ENCODE measurements at places on chromosomes 5 and 9.

DNA sequence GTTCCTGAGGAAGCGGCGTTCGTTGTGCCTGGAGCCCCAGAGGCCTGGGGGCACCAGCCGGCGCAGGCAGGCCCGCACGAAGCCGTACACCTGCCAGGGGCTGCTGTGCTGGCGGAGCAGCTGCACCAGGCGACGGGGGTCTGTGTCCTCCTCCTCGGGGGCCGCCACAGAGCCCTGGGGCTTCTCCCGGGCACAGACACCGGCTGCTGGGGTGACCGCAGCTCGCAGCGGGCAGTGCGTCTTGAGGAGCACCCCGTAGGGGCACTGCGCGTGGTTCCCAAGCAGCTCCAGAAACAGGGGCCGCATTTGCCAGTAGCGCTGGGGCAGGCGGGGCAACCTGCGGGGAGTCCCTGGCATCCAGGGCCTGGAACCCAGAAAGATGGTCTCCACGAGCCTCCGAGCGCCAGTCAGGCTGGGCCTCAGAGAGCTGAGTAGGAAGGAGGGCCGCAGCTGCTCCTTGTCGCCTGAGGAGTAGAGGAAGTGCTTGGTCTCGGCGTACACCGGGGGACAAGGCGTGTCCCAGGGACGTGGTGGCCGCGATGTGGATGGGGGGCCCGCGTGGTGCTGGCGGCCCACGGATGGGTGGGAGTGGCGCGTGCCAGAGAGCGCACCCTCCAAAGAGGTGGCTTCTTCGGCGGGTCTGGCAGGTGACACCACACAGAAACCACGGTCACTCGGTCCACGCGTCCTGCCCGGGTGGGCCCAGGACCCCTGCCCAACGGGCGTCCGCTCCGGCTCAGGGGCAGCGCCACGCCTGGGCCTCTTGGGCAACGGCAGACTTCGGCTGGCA, 1.3 kb downstream of the TERT start:
- no peak for DNase-seq

- DNase-seq: no peak
Observed at GRCh38 chr5:112975721-112976431, 722 bp upstream of the DCP2 start.

DNA sequence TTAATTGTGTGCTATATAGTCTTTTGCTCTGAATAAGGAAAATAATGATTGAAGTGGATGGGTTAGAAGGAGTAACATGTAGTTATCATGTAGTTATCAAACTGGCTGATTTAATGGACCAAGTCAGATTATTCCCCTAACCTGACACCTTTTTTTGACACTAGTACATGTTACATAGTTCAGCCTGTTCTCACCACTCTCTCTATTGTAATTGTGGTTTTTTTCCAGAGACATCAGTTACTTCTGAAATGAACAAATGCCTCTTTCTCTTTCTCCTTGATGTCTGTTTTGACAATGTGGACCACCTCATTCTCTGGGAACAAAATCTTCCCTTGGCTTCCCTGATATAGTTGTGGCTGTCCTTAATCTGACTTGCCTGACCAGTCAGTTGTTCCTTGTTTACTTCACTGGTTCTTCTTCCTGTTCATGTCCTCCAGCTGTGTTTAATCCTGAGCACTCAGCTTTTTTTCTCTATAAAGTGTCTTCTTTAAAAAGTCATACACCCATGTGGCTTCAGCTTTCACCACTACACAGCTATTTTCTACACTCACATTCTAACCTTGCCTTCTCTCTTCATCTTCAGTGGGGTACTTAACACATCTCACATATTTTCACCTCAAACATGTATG, 243.4 kb downstream of the ARRDC3 start:
- DNase-seq: no peak

DNA sequence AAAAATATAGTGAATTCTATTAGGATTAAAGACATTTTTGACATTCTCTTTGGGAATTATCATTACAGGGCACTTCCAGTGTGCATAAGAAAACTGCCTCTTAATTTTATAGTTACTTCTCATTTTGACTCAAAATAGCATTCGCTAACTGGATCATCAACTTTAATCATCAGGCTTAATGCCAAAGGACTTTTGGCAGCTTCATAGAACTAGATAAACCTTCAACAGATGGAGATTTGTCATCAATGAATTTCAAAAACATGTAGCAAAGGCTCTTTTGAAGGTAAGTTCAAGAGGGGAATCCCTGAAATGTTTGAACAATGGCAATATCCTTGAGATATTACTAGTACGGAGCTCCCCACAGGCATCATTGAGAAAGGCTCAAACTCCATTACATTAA, 447.2 kb downstream of the PDE4D start:
- DNase-seq: no peak

DNA sequence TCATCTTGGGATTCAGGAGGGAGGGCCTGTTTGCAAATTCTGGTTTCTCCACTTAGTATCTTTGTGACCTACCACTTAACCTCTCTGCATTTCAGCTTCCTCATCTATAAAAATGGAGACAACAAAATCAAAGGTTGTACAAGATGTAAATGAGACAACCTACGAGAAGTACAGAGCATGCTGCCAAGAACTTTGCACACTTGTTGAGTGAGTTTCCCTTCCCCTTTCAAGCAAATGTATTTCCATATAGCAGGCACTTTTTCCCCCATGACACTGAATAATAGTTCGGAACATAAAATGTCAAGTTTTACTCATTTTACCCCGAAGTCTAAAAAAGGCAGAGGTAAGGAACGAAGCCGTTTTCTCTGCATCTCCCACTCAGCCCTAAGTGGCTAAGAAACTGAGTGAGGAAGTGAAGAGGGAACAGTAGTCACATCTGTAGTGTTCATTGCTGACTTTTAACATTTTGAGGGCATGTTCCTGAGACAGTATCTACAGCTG, 159.0 kb downstream of the TLE1 start:
- DNase-seq: no peak

DNA sequence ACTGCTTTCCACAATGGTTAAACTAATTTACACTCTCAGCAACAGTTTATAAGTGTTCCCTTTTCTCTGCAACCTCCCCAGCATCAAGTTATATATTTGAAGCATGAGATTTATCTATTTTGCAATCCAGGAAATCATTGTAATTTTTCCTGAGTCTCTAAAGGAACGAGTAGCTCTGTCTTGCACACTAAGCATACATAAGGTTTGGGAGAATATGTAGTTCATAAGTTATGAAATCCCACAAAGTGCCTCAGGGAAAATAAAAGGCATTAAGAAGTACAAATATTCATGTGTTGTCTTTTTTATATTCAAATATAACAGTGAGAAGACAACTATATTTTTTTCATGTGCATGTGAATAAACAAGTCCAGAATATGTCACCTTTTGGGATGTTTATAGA, 377.1 kb upstream of the RORB start:
- DNase-seq: no peak

DNA sequence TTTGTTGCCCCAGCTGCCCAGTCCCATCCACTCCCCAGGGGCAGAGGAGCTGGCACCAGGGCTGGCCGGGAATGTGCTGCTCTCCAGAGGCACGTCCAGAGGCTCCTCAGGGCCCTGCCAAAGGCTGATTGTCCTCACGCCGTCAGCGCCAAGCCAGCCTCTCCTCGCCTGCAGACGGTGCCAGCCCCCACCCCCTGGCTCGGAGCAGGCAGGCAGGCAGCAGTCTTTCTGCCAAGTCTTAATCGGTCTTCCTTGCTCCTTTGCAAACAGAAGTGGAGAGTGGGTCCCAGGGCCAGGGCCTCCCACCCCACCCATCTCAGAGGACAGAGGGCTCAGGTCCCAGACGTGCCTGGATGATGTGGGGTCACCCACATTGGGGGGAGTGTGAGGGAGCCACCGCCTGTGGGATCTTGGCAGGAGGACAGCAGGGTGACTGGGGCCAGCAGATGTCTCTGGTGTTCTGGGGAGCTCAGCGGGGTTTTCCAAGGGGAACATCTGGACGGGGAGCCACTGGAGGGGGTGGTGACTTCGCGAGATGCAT, 36.3 kb downstream of the FAM163B start:
- no peak for DNase-seq

DNA sequence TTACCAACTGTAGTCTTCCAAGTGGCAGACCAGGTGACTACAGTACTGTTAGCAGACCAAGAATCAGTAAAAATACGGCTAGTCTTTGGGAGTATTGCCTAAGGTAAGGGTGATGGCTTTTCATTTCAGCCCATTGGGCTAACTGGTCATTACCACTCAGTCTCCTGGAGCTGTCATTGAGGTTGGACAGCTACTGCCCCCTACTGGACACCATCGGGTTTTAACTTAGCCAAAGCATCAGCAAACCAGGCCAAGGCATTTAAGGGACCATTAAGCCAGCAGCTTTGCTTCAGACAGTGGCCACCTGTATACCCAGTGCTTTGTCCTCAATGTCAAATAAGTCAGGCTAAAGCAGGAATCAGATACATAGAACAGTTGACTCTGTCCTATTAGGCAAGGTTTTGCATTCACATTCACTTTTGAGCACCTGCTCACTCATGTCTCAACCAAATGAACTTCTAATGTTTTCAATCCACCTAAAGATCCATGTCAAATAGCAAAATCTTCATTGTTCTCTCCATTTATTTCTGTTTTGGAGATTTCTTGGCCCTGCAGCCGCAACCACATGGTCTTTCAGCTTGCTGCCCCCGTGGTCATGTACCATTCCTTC, 117.2 kb downstream of the INVS start:
- peak; percentile 58 for DNase-seq

GRCh38 chr5:55072666-55073065, 29.8 kb upstream of the GZMA start:
- no peak for DNase-seq

GRCh38 chr5:1008451-1009358, at the start of gene NKD2:
Gene NKD2, plus strand, starts transcription at chr5:1008802. Its CDS starts 256 bp downstream, at chr5:1009058.
- DNase-seq: peak; percentile 16

- no peak for DNase-seq
Observed at GRCh38 chr5:84069608-84070179, 315.0 kb downstream of the EDIL3 start.

- no peak for DNase-seq
Observed at GRCh38 chr9:124124729-124125650, 113.4 kb downstream of the LHX2 start.

DNA sequence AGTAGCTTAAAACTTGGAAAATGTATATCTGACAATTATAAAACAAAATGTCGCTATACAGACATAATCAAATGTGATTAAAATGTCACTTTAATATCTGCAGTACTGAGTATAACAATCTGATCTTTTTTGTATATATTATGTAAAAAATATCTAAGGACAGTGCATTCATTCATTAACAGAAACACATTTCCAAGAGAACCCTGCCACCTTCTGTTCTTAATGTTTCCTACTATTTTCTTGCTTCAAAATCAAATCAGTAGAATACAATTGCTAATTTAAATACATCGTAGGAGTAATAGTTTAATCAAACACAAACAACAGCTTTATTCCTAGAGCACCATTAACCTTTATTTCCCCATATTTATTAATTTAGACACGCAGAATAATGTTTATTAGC, 142.6 kb upstream of the ST8SIA4 start:
- DNase-seq: no peak

GRCh38 chr5:142617416-142618129, 68.3 kb downstream of the FGF1 start:
- DNase-seq: no peak

- DNase-seq: no peak
Observed at GRCh38 chr9:91154686-91155085, 207.0 kb downstream of the AUH start.

Measured in CD4-positive, alpha-beta T cell treated with Interleukin-15 for 1 hour (primary cell).